Esophagus mucosa (tissue), 1 donor: ENCODE measurements at places on chromosomes 1 and 21. TPM values are rescaled to one million over a fixed set of nuclear protein-coding genes. Genes with fewer than 3 reads are reported as not detected.
A peak's percentile ranks its signal among the peaks of the same experiment; 100 is the strongest.

Gene HES2
- 47.3 TPM for total RNA-seq

Gene FCRL1
- 1.2 TPM for total RNA-seq

Gene VWA5B1
- total RNA-seq = not detected

Gene C1orf87
- not detected for total RNA-seq

Gene HSF2BP
- 0.92 TPM for total RNA-seq

Gene PRRX1
- total RNA-seq = 2.9 TPM

- no peak for ATAC-seq
Observed at GRCh38 chr1:71914626-71915025, 367.7 kb downstream of the NEGR1 start.

DNA sequence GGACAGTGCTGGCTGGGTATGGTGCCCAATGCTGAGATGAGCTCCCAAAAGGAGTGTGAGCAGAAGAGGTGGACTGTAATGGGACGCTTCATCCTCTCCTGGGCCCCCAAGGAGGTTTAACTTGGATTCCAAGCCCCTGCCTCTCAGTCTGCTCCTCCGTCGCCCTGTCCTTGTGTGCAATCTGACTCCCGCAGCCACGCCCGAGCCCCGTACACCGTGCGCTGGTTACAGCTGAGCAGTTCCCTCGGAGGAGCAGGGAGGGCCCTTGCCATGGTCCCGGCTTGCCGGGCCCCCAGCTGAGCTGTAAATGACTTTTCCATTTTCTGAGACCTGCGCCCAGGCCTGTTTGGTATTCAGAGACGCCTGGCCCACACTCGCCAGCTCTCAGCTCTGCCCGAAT is 53.7 kb downstream of the PAX7 start:
- ATAC-seq = no peak

DNA sequence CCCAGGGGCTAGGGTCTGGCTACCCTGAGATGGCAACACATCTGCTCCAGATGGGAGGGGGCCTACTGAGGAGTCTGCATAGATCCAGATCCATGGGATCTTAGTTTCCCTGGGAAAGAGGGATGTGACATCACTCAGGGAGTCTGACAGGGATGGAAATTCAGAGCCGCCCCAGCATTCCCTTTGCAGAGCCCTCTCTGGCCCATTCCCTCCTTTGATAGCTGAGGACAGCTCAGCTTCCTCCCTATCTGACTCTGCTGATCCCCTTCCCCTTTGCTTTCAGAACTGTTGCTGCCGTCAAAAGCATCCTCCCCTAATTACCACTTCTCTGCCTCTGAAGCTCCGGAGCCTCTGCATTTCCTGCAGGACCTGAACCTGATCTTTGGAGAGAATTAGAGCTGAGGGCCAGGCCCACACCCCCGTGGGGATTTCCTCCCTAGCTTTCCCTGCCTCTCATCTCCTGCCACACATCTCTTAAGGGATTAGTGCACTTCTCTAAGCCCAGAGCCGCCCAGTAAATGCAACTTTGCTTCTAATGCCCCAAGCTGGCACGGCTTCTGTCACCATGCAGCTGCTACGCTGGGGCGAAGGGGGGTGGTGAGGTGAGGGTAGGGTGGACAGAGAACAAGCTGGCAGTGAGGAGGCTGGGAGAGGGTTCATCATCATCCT is 9.5 kb upstream of the ASCL5 start:
- peak; percentile 7 for ATAC-seq

DNA sequence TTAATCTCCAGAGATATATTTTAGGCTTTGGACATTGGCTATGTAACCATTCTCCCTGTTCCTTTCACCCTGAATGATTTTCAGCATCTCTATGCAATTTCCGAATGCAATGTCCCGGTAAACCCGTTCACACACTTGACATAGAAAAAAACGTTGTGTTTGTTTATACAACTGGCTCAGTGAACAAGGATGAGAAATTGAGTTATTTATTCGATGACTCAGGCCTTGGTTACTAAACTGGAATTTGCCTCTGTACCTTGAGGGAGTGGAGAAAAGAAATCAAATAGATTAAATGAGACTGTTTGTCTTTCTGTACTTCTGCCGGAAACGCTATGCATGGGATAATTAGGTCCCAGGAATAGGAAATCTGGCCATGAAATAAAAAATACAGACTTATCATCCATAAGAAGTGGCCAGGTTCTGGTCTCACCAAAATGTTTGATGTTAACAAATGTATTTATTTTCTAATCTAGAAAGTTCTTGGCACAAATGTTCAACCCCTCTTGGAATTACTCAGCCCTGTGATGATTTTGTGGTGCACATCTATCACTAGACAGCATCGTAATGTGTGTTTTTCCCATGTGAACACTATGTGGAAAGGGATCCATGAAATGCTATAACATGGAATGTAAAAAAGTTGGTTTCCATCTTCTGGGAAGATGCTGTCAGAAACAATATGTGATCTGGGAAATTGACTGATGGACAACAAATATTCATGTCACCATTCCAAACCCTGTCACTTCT is 253.9 kb downstream of the DUSP10 start:
- ATAC-seq = peak; percentile 64

DNA sequence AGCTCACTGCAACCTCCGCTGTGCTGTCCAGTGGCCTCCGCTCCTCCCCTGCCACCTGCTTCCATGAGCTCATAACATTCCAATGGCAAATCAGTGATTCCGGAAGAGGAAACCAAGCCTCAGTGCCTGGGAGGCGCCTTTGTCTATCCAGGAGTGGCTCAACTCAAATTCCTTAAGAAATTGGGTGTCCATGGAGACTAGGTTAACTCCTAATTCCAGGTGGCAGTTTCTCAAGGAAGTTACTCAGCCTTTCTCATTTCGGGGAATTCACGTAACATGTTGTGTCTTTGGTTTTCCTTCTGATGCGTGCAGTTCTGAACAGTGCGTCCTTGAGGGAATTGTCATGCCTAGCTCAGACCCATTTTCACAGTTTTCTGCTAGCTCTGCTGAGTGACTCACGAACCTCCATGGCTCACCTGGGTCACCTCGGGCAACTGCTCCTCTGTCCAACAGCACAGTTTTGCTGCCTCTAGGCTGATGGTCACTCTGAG is 89.9 kb upstream of the DSCAM start:
- no peak for ATAC-seq
